ENCODE measurements at places on chromosomes 5 and 9.

GRCh38 chr5:68028131-68028727 lies 187.3 kb upstream of the PIK3R1 start:
- no peak for DNase-seq

GRCh38 chr9:94298949-94299599 lies 29.4 kb downstream of the NUTM2F start:
- no peak for DNase-seq

- DNase-seq = no peak
Observed at GRCh38 chr9:33166231-33167083, 679 bp downstream of the B4GALT1 start.

- no peak for DNase-seq
Observed at GRCh38 chr5:95887977-95888376, 65.5 kb upstream of the GLRX start.

DNA sequence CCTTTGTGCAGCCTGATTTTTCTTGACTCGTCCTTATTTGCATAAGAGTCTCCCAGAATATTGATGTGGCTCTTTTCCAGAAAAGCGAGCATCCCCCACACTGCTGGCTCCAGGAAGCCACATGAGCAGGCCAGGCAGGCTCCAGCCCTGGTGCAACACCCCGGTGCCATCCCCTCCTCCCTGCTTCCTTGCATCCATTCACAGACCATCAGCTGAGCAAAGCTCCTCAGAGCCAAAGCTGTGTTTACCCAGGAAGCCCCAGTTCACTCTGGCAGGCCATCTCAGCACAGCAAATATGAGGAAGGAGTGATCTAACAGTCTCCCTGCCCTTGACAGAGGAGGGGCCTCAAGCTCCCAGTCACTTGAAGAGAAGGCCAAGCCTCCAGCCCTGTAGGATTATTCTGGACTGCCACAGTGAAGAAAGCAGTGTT lies 34.4 kb downstream of the INSYN2B start:
- no peak for DNase-seq

- DNase-seq = no peak
Observed at GRCh38 chr5:67094476-67095300, 101.9 kb downstream of the CD180 start.

DNA sequence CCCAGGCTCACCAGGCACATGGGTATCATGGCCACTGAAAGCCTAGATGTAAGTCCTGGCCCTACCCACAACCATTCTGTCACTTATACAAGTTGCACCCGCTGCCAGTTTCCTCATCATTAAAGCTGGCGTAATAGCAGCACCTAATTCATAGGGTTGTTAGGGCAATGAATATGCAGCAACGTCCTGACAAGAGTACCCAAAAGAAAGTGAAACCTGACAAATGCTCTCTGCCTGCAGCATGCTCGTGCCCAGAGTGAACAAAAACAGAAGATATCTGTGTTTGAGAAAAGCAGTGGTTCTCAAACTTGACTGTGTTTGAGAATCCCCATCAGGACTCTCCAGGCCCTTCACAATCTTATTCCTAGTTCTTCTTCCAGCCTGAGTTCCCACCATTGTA lies 632.4 kb downstream of the SEMA5A start:
- no peak for DNase-seq

GRCh38 chr5:35213608-35214007 lies 16.7 kb downstream of the PRLR start:
- DNase-seq = no peak

GRCh38 chr5:145360936-145361335 lies 474.2 kb downstream of the PRELID2 start:
- DNase-seq = no peak

- no peak for DNase-seq
Observed at GRCh38 chr5:2556375-2556966, 195.0 kb downstream of the IRX2 start.

DNA sequence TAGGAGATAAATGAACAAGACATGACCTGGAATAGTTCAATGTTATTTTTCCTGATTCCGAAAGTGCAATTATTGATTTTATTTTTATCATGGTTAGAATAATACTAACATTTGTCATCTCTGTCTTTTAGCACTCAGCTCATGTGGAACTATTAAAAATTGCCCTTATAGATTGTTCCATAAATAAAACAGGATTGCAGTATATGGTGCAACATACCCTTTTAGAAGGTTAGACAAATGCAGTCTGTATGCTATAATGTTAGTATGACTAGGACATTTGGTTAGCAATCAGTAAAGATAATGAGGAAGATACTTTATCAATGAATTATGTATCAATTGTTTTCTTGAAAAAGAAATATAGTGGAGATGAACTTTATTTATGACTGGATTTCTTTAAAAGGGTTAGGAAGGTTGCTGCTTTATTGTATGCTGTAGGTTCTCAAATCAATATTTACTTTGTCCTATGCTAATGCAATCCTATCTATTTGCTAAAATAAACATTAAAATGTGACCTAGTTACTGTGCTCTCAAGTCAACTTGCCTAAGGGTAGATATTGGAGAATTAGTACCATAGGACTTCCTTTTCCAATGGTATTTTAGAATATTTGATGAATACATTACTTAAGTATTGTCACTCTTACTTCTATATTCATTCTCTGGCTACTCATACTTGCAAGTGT lies 348.9 kb upstream of the ISL1 start:
- no peak for DNase-seq

DNA sequence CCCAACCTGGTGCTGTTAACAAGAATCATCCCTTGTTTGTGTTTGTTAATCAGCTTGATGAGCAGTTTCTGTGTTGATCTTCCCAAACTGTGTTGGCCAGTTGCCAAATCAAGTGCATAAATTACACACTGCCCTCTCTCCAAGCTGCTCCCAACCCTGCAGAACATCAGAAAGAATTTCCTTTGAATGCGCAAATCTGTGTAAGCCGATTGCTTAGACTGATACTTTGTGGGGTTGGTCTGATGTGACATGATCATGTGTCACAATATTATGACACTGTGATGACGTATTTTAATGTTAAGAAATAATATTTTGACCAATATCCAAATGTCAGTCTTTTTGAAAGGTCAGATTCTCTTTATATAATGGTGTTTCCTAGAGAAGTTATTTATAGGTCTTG lies 766.4 kb upstream of the WWC1 start:
- no peak for DNase-seq

DNA sequence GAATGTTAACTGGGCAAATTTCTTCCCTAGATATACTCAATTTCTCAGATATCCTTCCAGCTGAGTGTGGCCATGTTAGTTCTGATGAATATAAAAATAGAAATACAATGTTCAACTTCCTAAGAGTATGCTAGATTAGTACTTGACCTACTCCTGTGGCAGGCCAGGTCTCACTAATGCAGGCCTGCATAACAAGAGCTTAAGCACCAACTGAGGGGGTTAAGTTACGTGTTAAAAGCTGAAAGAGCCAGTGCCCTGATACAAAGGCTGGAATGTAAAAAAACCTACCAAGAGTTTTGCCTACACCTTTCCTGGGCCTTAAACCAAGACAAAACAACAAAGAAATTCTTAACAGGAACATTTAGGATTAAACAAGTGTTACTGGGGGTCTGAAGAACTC lies 102.8 kb downstream of the MRPS30 start:
- no peak for DNase-seq

DNA sequence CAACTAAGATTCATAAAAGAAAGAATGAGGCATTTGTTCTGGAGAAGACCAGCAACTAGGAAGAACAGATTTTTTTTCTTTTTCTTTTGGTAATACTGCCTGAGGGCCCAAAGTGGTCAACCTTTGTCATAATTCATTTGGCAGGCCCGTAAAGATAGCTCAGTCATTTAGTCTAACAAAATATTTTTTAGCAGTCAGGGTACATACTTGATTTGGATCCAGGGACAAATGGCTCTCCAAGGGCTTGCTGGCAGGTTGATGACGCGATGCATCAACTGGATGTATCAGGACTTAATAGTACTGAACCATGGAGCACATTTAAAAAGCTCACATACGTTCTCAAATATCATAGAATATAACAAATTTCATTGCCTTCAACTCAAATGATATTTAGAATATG lies 203.4 kb upstream of the ZNF608 start:
- DNase-seq = no peak

DNA sequence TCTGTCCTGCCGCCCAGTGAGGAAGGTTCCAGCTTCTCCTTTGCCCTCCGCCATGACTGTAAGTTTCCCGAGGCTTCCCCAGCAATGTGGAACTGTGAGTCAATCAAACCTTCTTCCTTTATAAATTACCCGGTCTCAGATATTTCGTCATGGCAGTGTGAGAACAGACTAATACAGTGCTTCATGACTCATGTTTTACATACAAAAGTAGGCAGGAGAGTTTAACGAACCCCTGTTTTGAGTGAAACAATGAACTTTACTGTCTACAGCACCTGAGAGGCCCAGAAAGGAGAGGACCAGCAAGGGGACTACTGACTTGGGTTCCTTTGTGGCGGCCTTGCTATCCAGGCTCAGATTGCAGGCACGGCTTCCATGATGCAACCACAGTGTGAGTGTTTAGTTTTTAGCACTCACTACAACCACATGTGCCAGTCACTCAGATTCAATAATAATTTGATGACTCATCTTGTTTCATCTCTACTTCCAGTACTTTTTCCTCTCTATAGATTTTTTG lies 139.1 kb upstream of the CLINT1 start:
- no peak for DNase-seq

GRCh38 chr5:156934450-156935211 lies 28.4 kb downstream of the TIMD4 start:
- peak; percentile 39 for DNase-seq

GRCh38 chr5:60633341-60633740 lies 66.6 kb downstream of the DEPDC1B start:
- no peak for DNase-seq

DNA sequence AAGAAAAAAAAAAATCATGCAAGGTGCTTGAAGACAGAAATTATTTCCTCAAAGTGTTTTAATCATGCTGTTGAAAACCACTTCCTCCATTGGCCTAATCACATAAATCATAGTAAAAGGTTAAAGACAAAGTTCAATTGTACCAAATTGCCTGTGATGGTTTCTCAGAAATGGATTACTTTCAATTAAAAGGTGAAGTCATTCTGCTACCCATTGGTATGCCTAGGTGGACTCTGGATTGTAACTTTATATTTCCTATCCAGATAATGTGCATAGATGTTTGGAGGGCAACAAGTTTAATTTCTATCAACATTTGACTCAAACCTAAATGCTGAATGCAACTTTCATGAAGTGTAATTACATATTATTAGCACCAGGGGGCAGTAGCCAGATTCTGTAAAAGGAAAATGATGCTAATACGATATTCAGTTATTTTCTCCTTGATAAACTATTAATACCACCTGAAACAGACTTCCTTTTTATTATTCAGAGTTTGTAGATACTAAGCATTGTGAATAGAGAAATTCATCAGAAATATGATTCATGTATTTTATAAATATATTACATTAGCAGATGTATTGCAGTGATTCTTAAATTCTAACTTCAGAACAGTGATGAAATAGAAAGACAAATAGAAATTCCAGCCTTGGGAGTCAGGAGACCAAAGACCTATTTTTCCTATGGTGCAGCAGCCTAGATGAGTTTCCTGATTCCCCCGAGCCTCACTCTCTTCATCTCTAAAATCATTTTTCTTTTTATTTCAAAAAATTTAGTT lies 148.2 kb downstream of the CAAP1 start:
- DNase-seq = no peak

- DNase-seq = no peak
Observed at GRCh38 chr9:79384501-79384900, 187.3 kb upstream of the TLE4 start.

DNA sequence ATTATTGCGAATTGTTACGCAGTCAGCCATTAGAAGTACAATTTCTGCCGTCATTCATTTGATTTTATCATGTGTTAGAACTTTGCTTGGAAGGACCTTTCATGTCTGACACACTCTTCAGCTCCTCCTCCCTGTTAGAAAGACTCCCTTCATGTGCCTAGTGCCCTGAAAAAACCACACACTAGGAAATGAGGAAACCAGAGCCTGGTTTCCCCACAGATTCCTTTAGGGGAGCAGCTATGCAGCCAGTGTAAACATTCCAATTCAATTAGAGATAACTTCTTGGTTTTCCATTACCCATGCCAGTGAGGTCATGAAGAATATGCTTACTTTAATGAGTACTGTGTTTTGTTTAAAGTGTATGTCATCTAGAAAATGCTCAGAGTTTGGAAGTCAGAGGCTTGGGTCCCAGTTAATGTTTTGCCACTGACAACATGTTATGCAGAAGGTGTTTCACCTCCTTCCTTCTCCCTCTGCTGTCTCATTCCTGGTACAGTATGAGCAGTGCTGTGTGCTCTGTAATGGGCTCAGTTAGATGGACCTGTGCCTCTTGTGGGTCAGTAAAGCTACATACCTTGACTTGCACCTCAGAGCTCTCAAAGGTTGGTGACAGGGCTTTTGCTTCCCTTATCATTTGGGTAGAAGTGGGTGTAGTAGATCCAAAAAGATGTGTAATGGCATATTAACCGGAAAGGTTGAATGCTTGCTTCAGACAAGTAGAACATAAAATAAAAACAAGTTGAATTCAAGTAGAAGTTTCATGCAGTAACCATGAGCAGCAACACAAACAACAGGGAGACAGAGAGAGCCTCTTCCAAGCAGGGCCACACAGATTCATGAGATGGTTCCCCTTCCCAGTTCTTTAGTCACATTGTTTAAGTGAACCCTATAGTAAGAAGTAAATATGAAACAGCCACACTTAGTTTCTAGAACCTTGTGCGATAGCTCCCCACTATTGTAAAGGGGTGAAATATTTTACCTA lies 52.6 kb upstream of the TNFAIP8 start:
- no peak for DNase-seq

DNA sequence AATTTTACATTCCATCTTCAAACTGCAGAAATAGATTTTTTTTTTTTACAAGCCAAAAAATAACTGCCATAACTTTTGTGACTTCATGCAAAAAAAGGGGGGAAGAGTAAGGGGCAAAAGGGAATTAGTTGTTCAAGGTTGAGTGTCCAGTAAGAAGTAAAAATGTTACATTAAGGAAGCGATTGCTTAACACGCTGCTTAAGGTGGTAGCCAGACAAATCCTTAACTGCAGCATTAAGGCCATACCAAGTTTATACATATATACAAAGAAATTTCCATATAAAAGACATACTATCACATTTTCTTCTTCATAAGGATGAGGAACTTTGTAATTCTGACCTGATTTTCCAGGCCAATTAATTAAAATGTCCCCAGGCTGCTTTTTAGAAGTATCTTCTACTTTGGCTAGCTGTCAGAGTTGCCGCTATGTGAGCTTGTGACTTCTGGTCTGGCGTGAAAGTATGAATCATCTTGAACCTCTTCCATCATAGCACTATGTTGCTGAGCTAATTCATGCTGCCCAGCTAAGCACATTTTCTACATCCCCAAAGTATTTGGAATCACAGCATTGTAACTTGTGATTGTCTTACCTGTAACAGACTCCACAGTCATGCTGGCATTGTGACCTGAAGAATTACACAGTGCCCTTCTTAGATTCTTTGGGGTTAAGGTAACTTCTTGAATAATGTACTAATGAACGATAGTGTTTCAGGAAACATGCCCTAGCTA lies 40.0 kb downstream of the G3BP1 start:
- no peak for DNase-seq
